Smooth muscle cell of the umbilical artery (primary cell): ENCODE measurements at places on chromosomes 4 and X. TPM values are rescaled to one million over a fixed set of nuclear protein-coding genes. Genes with fewer than 3 reads are reported as not detected.

Gene RAB39B
- 0.69 and 1.5 TPM in 2 replicates for total RNA-seq

Gene SORCS2
- total RNA-seq: 2.3 and 3.3 TPM in 2 replicates

Gene SMIM10
- 1.8 and 3.6 TPM in 2 replicates for total RNA-seq

Gene STK26
- total RNA-seq: 33.7 and 41.6 TPM in 2 replicates

Gene MND1
- total RNA-seq: 1.8 and 3.0 TPM in 2 replicates

Gene CAPN6
- total RNA-seq: not detected in 2 replicates

Gene ZNF630
- 0.97 and 1.5 TPM in 2 replicates for total RNA-seq

Gene SPANXN3
- total RNA-seq: not detected in 2 replicates

Gene SUPT20HL2
- total RNA-seq: 0.28 TPM in 1 of 2 replicates, not detected in the other

Gene NAA10
- 54.9 and 56.9 TPM in 2 replicates for total RNA-seq

Gene FGFR3
- total RNA-seq: 0.59 and 1.3 TPM in 2 replicates

Gene LIAS
- total RNA-seq: 5.4 and 6.2 TPM in 2 replicates

Gene BMPR1B
- 0.30 and 0.74 TPM in 2 replicates for total RNA-seq

Gene PDE6B
- total RNA-seq: 0.32 and 1.2 TPM in 2 replicates

Gene AFP
- total RNA-seq: 2.0 and 2.4 TPM in 2 replicates

Gene ALAS2
- total RNA-seq: not detected in 2 replicates
